GM18507 (cell line): ENCODE measurements at places on chromosomes 5 and 9.

- DNase-seq = no peak
These were observed 69.6 kb downstream of the ANKRD33B start for GRCh38 chr5:10633271-10634049.

- no peak for DNase-seq
These were observed 26.9 kb upstream of the RNF38 start for GRCh38 chr9:36426945-36427344.

- peak; percentile 17 for DNase-seq
These were observed 31.9 kb upstream of the C5orf24 start for GRCh38 chr5:134813827-134814226.

- DNase-seq = no peak
These were observed 66.2 kb upstream of the WDR41 start for GRCh38 chr5:77558266-77558665.

GRCh38 chr5:10351199-10351905 is 2.1 kb upstream of the MARCHF6 start:
- no peak for DNase-seq

DNA sequence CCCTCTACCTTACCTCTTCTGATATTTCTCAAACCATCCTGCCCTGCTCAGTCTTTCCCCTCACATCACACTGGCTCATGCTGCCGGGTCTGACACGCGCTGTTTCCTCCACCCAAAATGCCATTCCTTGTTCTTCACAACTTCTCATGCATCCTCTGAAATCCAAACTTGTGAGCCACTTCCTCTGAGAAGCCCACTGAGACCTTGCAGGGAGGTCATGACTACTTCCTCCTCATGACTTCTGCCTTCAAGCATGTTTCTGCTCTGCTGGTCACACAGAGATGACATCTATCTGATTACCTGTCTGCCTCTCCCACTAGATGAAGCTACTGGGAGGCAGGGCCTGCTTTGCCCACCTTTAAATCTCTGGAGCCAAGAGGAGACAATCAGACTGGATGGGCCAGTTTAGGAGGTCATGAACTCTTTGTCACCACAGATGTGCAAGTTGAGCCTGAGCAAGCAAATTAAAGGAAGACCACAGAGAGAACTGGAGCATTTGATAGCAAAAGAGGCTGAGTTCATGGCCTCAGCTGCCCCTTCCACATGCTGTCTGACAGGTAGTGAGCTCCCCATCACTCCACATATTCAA is 119.8 kb upstream of the TBC1D2 start:
- no peak for DNase-seq

GRCh38 chr5:44002381-44002901 is 386.8 kb downstream of the FGF10 start:
- no peak for DNase-seq

DNA sequence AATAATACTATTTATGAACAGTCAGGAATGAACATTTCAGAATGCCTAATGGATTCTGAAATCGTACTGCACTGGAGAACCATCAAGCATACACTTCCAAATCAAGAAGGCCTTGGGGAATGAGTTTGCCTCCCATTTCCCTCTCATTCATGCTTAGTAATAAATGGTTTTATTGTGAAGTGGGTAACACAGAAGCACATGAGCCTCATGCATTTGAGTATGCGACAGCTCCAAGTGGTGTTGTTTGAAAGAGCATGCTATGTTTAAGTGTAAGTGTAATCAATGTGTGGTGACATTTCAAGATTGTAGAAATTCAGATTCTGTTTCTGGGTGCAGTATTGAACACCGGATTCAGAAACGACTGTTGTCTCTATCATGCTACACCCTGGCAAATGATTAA is 60.0 kb downstream of the SGCD start:
- DNase-seq = no peak

DNA sequence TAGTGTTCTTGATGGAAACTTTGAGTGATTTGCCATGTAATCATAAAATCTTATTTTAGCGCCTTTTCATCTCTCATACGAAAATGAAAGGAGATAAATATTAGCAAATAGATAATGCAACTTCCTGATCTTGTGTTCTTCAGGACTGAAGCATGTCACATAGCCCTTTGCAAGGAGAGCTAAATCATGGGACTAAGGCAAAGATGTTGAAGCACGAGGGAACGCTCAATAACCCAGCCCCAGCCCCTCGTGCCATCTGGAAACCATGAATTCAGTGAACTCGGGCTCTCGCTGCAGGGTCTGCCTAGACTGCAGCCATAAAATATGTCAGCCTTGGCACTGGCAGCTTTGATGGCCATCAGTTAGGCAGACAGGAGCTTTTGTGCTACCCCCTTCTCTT is 58.2 kb downstream of the F2RL2 start:
- DNase-seq = no peak

DNA sequence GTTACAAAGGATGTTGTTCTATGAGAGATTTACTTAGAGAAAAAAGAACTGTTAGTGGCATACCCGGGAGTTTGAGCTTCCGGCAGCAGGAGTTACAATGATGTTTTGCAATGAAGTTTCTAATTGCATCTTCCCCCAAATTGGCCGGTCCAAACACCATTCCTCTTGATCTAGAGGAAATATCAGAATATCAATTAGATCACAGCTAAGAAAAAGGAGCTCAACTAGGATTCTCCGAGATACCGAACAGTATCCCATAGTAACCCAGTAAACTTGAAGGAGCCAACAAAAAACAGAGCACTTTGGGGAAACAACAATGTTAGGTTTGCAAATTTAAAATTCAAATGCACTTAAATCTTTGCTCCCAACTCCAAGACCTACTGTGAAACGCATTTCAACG is 159.5 kb downstream of the TRPM6 start:
- no peak for DNase-seq

DNA sequence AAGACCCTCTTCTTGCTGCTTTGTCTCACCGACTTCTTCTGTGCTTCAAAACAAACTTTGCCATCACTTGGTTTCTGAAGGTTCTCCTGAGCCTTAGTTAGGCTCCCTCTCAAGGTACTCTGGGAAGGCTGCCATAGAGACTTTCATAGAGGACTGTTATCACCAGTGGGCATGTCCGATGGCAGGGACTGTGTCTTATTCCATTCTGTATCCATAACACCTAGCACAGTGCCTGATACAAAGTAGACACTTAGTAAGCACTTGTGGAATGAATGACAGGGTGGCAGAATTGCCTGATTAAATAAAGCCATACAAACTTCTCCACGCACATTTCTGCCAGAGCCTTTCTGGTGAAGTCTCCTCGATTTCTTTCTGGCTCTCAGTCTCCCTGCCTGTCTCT is 32.7 kb downstream of the AGXT2 start:
- DNase-seq = no peak

- no peak for DNase-seq
These were observed 1.4 kb upstream of the SPTAN1 start for GRCh38 chr9:128550770-128551656.

- DNase-seq = no peak
These were observed 24.0 kb upstream of the F2RL1 start for GRCh38 chr5:76794871-76795270.

- no peak for DNase-seq
These were observed 51.4 kb upstream of the IRX2 start for GRCh38 chr5:2802693-2803365.

DNA sequence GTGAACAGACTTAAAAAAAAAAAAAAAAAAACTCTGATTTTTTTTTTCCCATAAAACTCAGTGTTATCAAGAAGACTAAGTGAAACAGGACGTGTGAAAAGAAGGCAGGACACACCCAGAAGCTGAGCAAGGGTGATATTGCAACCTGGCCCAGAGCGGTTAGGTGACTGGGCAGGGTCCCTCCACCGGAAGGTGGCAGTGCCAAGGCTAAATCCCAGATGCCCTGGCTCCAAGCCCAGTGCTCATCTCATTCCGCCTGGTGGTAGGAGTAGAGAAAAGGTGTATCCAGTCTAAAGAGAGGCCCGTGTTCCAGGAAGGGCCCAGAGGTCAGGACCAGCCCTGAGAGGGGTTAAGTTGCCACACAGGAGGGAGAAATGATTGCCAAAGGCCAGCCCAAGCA is 51.5 kb upstream of the SAP30L start:
- no peak for DNase-seq

DNA sequence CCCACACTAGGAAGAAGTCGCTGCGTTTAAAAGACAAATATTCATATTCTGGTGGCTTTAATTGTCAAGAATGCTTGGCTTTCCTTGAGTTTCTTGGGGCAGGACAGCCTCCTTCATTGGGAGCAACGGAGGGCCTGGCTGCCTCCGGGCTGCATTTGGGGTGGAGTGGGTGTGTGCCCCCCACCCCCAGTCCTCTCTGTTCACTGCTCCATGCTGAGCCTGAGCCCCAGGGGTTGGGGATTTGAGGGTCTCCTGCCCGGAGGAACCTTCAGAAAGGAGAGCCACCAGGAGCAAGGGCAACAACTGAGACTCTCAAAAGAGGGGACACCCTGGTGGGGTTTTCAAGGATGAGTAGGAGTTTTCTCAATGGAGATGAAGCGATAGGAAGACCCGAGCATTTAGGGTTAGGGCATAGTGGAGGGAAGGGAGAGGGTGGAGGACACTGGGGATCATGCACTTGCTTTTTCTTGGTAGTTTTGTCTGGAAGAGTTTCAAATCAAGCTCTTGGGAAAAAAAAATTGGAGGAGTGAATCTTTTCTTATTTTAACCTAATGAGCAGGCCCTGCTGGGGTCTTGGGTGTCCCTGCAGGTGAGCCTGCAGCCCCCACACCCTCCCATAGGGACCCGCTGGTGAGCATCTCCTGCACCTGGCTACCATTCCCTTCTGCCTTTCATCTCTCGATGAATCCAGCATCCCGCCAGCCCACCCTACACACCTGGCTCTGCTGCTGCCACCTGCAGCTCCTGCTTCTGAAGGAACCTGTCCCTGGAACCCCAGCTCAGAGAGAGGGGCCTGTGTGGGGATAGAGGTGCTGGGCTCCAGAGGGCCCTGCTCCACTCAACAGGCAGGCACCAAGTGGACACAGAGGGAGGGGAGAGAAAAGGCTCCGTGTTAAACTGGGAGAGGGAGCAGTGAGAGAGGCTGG is 4.1 kb downstream of the SLC6A19 start:
- DNase-seq = no peak

DNA sequence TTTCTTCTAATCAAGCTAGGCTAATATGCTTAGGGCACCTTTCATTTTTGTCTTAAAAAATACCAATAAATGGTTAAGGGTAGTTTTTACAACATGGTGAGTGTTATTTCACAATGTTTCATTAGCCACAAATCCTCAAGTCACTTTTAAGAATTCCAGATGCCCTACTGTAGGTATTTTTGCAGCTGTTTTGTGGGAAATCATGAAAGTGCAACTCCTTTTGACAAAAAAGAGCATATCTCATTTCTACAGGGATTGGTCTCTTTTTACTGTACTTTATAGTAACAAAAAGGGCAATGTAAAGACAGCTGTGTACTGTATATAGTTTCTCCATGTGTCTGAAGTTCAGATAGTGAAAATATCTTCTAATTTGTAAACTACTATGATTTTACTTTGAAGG is 28.3 kb upstream of the GAS1 start:
- DNase-seq = no peak

DNA sequence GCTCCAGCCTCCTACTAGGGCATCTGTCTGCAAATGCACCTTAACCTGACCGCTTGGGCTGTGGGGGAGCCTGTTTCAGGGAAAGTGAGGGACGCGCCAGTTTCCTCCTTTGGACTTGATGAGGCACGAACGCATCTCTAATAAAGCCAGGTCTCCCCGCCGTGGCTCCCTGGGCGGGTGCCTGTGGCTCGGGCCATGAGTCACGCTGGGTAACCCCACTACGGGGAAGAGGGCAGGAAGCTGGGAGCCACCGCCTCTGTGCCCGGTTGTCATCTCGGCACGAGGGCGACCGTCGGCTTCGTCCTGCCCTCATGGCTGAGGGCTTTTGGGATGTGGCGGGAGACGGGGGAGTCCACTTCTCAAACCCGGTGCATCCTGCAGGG is 12.1 kb downstream of the NOTCH1 start:
- no peak for DNase-seq

- no peak for DNase-seq
These were observed 169.2 kb downstream of the COX7C start for GRCh38 chr5:86786955-86787354.

GRCh38 chr5:85838781-85839180 is 779.0 kb upstream of the COX7C start:
- DNase-seq = no peak

DNA sequence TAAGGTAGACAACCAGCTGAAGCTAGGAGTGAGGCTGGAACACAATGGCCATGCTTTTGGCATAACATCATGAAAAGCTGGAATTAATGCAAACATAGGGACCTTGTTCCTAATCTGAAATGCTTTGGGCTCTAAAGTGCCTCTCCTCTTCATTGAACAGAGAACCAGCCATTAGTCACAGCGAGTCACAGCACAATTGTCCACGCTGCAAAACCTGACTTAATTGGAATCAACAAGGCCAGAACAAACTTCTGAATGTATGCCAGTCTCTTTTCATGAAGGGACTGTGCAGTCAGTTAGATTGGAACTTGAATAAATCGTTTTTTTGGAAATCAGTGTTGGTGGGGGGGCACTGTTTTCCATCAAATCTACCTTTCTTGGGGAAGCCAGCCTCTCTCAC is 96.5 kb downstream of the JAKMIP2 start:
- no peak for DNase-seq

GRCh38 chr9:78366827-78367226 is 69.9 kb downstream of the PSAT1 start:
- no peak for DNase-seq

DNA sequence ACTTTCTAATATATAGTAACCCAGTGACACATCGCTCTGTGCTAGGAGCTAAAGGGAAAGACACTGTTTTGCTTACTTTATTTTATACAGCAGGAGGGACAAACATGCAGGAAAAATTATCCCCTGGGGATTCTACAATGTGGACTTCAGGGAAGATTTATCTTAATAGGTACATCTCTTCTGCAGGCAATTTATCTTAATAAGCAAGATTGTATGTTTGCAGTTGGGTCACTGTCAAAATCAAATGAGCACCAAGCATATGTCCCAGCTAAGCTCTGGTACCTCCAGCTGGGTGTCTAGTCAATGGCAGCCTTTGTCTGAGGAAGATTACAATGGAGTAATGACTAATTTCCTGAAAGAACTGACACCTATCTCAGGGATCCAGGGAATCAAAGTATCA is 309.9 kb upstream of the PANK3 start:
- no peak for DNase-seq

DNA sequence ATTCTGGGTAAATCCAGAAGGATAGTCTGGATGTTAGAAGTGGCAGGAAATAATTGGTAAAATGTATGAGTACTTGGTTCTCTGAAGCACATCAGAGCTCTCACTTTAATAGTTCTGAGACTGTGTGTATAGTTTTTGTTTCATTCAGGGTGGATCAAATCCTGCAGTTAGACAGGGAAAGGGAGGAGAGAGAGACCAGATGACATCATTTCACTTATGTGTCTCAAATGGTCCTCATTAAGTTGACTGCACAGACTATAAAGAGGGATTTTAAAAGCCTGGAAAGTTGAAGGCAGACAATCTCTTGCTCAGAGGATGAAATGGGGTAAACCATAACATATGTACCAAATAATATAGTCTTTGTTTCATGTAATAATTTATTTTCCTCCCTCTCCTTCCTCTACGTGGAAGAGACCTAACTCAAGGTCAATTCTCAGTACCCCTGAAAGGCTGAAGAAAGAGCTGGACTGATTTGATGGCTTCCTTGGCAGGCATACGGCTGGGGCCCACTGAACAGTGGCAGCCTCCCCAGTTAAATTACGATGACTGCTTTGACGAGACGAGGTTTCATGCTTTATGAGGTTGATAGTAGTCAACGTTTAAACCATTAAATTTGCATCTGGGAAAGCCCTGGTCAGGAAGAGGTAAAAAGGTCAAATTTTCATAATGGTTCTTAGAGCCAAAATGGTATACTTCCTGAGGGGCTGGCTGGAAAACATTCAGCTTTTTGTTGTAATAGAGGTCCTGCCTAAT is 395.1 kb upstream of the RPS23 start:
- no peak for DNase-seq
